Esophagus mucosa (tissue), 1 donor: ENCODE measurements at places on chromosomes 5 and 9. TPM values are rescaled to one million over a fixed set of nuclear protein-coding genes. Genes with fewer than 3 reads are reported as not detected.

Gene SGCD
- total RNA-seq = 0.52 TPM

Gene ANKRD31
- 0.32 TPM for total RNA-seq

GRCh38 chr5:108111736-108112135, 270.2 kb downstream of the FBXL17 start:
- no peak for ATAC-seq

DNA sequence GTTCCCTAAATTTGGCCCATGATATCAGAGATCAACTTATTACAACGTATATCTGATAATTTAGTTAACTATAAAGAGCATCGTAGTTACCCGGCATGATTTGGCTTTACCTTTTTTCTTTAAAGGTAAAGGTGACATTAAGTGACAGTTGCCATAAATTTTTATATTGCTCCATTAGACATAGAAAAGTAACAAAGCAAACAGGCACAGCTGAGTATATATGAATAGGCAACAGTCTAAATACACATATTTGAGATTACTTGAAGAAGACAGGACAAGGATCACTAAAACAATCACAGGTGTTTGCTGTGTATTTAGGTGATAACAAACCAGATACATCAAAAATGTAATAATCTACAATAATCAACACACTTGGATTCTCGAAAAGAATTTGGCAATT, 34.8 kb downstream of the RFX3 start:
- ATAC-seq = no peak

DNA sequence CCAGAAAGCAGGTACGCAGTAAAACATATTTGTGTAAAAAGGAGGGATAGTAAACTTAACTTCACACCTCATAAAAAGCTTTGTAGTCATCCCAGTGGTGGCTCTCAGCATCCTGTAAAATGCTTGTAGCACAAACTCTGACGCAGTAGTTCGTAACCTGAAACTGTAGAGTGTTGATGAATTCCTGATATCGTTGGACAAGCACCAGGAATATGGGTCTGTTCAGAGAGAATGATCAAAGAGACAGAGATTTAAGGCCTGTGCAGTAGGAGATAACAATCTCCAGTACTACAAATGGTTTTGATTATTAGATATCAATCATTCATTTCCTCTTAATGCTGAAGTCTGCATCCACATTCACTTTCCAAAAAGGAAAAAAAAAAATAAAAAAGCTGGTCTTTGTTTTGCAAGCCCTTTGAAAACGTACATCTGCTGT, 148.5 kb downstream of the KIAA0825 start:
- no peak for ATAC-seq

Gene CNTRL
- 7.2 TPM for total RNA-seq

DNA sequence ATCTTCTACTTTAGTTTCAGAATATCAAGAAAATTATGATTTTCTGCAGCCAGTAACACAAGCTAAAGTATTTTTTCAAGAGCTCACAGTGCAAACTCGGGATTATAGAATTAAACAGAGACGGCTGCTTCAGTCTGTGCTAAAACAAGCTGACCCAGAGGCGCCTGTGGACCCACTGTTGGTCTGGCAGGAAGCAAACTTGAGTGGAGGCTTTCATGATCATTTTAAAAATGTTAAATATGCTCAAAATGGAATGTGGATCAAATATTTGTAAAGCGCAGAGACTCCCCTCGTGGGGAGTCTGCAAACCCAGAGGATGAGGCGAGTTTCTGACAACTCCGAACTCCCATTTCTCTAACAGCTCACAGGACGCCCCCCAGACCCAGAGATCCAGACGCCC, 13.0 kb downstream of the ROR2 start:
- ATAC-seq = no peak

DNA sequence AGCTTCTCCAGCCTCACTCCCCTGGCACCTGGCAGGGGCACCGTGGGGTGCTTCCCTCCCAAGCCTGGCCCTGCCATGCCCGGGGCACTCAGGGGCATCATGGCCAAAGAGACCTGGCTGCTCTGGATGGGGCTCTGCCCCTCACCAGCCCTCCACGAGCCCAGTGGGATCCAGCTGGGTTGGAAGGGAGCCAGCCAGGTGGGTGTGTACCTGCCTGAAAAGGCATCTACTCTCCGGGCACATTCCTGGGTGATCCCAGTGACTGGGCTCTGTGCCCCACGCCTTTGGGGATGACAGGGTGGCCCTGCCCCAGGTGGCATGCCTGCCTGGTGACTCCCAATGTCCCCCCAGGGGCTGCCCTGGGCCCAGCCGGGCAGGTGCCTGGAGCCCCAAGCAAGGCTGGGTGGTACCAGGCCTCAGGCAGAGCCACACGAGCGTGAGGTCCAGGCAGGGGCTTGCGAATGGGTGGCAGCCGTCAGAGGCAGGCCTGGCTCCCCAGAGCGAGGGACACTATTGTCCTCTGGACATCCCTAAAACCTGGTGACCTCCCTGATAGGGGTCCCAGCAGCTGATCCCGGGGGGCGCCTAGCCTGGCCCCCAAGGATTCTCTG, 777 bp downstream of the GPSM1 start:
- ATAC-seq = peak; percentile 63

- ATAC-seq = no peak
Measured at GRCh38 chr9:127917603-127918002, 762 bp upstream of the ST6GALNAC4 start.

DNA sequence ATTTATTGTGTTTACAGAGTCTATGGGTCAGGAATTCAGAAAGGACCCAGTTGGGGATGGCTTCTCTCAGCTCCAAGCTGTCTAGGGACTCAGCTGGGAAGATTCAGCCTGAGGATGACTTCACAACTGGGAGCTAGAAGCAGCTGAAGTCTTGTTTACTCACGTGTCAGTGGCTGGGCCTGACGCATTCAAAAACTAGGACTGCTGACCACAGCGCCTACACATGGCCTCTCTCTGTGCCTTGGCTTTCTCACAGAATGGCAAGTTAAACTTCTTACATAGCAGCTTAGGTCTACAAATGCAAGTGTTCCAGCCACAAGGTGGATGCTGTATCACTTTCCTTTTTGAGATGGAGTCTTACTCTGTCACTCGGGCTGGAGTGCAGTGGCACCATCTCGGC, 16.3 kb upstream of the PPP2CA start:
- no peak for ATAC-seq

Gene CCDC183
- not detected for total RNA-seq

- ATAC-seq = peak; percentile 62
Measured at GRCh38 chr5:8829323-8830029, 716.4 kb downstream of the SEMA5A start.

- ATAC-seq = no peak
Measured at GRCh38 chr9:35605351-35606137, 482 bp downstream of the TESK1 start.

- no peak for ATAC-seq
Measured at GRCh38 chr9:32881948-32882347, 98.6 kb downstream of the TMEM215 start.

- ATAC-seq = peak; percentile 75
Measured at GRCh38 chr5:125045646-125046045, 299.2 kb upstream of the ZNF608 start.

DNA sequence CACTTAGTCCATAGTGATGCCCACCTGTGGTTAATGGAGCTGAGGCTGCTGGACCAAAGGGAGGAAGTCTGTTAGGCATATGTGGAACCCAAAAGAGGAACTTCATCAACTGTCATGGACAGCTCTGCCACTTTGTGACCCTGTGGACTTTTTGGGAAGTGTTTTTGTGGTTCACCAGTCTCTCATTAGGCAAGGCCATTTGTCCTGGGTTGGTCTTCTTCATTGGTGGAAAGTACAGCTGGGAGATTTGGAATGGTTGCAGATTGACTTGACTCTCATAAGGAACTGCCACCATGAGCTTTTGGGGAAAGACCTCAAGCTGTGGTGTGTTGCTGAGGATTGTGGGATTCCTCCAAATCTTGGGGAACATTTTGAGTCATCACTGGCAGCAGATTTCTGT, 31.9 kb upstream of the IL12B start:
- no peak for ATAC-seq

Gene SLCO4C1
- not detected for total RNA-seq

Gene DMGDH
- 0.60 TPM for total RNA-seq

- no peak for ATAC-seq
Measured at GRCh38 chr9:3468421-3469205, 57.2 kb downstream of the RFX3 start.

Gene OLFML2A
- 12.3 TPM for total RNA-seq

GRCh38 chr5:9540791-9541190, 5.1 kb downstream of the SEMA5A start:
- no peak for ATAC-seq

- ATAC-seq = no peak
Measured at GRCh38 chr9:116504893-116505480, 182.1 kb upstream of the TRIM32 start.

- no peak for ATAC-seq
Measured at GRCh38 chr9:89350988-89351557, 32.8 kb downstream of the SECISBP2 start.

- no peak for ATAC-seq
Measured at GRCh38 chr9:38082446-38083287, 13.6 kb upstream of the SHB start.

GRCh38 chr5:137191179-137191578, 307.9 kb downstream of the SPOCK1 start:
- ATAC-seq = no peak

DNA sequence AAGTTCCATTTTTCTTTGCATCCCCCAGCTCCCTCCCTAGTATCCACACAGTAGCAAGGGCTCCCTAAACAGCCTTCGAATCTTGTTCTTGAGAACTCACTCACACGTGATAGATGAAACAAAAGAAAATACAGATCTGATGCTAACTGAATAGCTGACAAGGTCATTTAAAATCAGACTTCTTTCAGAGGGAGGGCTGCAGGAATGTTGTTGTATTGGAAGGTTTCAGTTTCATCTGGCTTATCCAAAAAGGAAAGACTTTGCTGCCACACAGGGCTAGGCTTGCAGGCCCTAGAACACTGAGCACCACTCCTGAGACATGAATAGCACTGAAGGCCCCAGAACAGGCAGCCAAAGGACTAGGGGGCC, 3.2 kb downstream of the CD180 start:
- ATAC-seq = no peak

GRCh38 chr9:114735704-114736103, 53.7 kb upstream of the TEX48 start:
- no peak for ATAC-seq
